ENCODE measurements at places on chromosomes 11 and 22.

DNA sequence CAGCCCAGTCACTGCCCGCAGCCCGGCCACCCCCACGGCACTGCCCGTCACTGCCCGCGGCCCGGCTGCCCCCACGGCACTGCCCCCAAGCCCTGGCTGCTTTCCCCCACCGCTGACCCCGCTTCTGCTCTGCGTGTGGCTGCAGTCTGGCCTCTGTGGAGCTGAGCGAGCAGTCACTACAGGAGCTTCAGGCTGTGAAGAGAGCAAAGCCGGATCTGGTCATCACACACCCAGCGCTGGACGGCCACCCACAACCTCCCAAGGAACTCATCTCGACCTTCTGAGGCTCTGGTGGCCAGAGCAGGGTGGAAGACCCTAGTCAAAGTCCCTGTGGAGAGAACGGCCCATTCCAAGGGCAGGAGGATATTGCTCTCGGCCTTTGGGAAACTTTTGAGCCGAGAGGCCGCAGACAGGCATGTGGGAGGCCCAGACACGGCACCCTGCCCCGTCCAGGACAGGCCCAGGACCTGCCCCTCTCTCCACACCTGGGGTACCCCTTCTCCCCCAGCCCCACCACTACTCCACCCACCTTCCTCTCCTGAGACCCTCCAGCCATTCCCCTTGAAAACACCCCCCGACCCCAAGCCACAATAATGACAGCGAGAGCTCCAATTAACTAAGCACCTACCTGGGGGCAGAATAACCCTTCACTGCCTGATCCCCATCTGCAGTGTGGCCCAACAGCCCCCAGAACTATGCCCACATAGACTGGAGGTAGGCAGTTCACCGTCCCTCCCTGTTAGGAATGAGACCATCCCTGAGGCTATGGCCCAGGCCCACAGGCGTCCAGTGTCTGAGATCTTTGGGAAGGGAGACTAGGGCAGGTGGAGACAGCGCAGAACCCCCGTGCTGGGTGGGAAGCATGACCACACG lies 3.7 kb upstream of the PGGHG start:
- DNase-seq = no peak

- no peak for DNase-seq
Observed at GRCh38 chr22:46586123-46586519, 34.1 kb upstream of the GRAMD4 start.

DNA sequence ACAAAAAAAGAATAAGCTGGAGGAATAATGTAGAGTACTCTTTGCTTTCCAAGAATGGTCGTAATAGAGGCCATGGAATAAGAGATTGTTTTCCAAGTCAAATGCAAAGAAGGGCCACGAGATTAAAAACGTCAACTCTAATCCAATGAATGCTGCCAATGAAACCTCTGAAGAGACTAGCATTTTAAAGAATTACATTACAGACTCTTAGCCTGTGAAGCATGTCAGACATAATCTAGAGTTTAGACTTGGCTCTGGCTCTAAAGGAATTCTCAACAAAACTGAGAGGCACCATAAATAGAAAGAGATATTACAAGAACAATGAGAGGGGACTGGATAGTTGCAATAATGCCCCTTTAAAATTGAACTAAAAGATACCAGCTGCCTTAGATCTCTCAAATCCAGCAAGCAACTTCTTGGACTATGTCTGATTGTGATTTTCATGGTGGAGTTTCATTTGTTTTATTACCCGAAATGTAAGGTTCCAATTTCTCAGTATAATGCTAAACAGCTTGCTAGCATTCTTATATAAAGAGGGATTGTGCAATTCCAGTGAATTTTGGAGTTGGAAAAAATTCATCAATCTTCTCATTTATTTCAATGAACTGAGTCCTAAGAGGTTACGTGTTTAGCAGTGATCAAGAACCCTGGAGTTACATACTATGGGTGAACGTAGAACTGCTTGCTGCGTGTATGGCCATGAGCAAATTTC lies 5.6 kb downstream of the ETS1 start:
- no peak for DNase-seq

DNA sequence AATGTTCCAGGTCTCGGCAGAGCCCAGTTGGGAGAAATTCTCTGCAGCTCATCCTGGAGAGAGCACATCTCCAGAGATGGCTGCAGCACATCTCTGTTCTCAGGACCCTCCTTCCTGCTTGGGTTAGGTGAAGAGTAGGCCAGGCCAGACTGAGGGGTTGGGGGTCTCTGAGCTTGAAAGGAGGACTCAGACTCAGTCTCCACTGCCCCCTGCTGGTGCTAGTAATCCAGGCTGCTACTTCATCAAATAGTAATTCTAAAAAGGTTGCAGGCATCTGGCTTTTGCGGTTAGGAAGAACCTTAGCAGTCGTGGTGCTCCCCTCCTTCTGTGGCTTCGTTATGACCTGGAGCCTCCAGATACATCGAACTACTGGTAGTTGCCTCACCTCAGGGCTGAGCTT lies 9.7 kb downstream of the TUB start:
- DNase-seq = no peak

GRCh38 chr11:77418971-77419597 lies 54.8 kb downstream of the PAK1 start:
- DNase-seq = no peak

- DNase-seq = no peak
Observed at GRCh38 chr11:68186061-68186460, 27.0 kb downstream of the KMT5B start.

DNA sequence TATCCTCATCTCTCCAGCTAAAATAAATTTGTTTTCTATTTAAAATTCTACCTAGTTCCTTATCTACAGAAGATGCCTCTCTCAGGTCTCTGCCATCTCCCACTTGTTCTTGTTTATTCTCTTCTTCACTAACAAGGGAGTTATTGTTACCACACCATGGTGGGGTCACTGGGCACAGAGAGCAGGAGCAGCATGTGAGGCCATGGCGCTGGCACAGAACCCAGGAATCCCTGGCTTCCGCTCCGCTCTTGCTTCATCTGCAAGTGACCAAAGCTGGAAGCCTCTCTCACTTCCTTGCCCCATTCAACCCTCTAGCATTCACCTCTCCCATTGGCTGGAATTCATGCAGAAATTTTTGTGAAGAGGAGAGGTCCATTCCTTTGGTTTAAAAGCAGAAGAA lies 190.7 kb upstream of the NCAM1 start:
- no peak for DNase-seq

- no peak for DNase-seq
Observed at GRCh38 chr11:13327421-13327820, 49.8 kb downstream of the BMAL1 start.

DNA sequence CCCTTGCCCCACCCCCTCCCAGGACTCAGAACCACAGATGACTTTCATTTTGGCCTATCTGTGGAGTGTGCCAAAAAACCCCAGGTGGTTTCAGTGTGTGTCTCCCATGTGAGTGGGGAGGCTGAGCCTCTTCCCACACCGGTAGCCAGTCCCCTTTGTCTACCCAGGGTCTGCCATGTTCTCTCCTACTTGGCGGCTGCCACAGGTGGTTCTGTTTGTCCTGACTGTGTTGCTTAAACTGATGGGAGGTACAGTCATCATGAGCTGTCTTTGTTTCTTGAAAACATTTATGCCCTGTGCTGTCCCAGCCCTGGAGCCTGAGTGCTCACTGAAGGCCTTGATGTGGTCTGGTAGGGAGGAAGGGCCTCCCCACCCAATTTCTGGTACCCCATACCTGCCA lies 39.7 kb upstream of the SUSD2 start:
- DNase-seq = no peak

- DNase-seq = no peak
Observed at GRCh38 chr11:12108875-12109453, 1.4 kb upstream of the MICAL2 start.

DNA sequence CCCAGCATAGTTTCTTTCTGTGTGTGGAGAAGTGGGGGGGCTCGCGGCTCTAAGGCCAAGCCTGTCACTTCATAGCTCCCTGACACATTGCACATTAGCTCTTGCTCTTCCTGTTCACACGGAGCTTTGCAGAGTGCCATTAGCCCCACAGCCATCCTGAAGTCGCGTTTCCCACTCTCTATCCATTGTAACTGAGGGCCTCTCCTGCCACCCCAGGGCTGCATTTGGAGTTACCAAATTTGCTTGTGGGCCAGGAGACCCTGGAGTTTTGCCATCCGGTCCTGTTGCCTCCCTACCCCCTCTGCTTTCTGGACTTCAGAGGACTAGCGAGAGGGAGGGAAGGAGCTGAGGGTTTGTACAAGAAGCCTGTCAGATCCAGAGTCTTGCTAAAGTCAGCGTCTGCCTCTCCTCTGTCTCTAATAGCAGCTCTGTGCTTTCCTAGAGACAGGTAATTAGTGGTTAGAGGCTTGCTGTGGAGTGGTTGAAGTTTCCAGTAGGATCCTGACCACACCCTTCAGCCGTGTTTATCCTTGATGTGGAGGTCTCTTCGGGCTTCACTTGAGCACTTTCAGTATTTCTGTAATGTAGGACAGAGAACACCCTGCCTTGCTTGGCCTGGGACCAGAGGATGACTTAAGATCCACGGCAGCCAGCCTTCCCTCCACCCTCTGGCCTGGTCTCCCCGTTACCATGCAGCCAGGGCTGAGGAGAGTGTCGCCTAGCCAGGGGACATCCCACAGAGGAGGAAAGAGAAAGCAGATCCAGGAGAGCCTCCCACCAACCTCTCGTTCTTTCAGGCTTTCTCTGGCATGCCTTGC lies 14.1 kb downstream of the DCPS start:
- no peak for DNase-seq

- no peak for DNase-seq
Observed at GRCh38 chr22:19876314-19876940, 21.8 kb upstream of the GNB1L start.

- no peak for DNase-seq
Observed at GRCh38 chr22:48902983-48903650, 924.6 kb downstream of the BRD1 start.

- no peak for DNase-seq
Observed at GRCh38 chr11:74680035-74680671, 51.1 kb downstream of the CHRDL2 start.

DNA sequence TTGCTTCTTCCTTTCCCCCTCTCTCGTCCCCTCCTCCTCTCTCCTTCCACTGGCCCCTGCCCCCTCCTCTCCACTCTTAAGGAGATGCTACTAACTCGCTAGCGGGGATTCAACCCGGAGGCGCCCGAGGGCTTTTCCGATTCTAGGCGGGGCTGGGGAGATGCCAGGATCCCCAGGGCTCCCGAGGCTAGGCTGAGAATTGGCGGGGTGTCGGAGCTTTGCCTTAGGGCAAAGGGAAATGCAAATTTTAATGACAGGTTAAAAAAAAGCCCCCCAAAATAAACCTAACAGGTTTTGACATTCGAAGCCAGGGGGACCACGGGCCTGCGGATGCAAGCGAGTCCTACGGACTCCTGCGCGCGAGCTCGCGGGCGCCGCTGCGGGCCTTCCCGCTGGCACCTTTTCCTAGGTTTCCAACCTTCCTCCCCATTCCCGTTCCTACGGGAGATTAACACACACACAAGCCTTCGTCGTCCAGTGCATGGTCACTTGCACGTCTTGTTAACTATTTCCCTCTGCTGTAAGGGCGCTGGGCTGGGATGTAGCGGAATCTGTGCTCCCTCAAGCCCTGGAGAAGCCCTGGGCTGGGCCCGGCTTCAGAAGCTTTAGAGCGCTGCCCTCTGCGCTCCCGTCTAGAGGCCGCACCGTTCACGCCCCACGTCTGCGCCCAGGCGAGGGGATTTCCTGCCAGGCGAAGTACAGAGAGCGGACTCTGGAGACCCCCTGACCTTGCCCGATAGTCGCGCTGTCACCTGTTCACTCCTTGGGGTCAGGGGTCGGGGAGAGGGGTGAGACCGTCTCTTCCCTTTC lies 729 bp upstream of the ALX4 start:
- DNase-seq = no peak

DNA sequence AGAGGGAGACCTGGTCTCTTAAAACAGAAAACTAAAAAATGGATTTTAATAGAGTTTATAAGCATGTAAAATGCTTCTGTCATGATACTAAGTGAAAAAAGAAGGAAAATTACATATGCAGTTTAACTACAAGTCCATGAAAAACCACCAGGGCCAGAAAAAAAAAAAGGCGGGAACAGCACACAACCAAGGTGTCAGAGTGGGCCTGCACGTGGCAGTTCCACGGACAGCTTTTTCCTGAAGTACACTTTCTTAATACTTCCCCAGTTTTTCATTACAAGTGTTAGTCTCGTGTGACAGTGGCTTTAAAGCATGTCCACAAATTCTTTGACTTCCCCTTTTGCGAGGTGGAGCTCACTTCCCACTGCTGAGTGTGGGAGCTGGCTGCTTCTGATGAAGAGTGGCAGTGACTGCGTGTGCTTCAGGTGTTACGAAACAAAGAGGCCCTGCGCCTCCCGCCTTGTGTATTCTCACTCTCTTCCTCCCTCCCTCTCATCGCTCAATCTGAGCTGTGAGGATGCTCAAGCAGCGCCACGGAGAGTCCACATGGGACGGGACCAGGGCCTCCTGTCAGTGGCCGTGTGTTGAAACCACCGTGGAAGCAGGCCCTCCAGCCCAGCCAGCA lies 16.4 kb downstream of the PPM1F start:
- no peak for DNase-seq

DNA sequence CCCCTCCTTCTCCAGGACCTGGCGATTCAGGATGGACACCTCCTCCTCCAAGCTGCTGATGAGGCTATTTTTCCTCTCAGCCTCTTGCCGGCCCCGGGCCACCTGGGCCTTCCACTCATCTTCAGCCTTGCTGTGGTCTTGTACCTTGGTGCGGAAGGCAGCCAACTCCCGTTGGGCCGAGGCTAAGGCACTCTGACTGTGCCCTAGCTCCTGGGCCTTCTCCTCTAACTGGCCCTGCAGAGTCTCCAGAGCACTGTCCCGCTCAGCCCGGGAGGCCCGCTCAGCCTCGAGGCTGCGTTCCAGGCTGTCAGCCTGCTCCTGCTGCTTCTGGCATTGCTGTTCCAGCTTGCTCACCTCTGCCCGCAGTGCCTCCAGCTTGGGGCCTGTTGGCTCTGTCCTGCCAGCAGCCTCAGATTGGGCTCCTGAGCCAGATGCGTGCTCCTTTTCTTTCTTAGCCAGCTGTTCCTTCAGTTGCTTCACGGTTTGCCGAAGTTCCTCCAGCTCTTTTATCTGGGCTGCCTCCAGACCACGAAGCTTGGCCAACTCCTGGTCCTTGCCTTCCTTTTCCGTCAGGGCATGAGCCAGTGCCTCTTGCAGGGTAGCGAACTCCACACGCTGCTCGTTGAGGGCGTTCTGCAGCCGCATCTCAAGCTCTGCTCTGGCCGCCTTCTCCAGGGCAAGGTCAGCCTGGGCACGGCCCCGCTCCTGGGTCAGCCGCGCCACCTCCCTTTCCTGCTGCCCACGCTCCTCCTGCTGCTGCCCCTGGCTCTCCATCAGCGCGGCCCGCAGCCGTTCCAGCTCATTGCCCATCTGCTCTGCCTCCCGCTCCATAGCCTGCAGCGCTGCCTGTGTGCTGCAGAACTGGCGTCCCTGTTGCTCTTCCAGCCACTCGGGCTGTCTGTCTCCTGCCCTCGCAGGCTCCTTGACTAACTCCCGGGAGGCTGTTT lies 15.3 kb downstream of the IL18BP start:
- DNase-seq = no peak
